T-helper 2 cell treated with Interferon-gamma antibody and Interleukin-4, amounts not matched to agents 5 μg/mL and 100 μg/mL, for 36 hours (primary cell): ENCODE measurements at places on chromosomes 6 and 20.

- no peak overlapping the region for H3K27ac ChIP-seq
- H3K4me3 ChIP-seq, result no peak overlapping the region
- H3K36me3 ChIP-seq, result no peaks in the 10 kb centered on the region
Measured at GRCh38 chr20:23308908-23309307, 41.7 kb upstream of the NXT1 start.

GRCh38 chr6:168992446-168993144 lies 261.1 kb downstream of the THBS2 start:
- no peaks in the 10 kb centered on the region for H3K27me3 ChIP-seq
- DNase-seq, result no peak
- H3K4me3 ChIP-seq, result no peak overlapping the region
- H3K36me3 ChIP-seq, result no peaks in the 10 kb centered on the region

DNA sequence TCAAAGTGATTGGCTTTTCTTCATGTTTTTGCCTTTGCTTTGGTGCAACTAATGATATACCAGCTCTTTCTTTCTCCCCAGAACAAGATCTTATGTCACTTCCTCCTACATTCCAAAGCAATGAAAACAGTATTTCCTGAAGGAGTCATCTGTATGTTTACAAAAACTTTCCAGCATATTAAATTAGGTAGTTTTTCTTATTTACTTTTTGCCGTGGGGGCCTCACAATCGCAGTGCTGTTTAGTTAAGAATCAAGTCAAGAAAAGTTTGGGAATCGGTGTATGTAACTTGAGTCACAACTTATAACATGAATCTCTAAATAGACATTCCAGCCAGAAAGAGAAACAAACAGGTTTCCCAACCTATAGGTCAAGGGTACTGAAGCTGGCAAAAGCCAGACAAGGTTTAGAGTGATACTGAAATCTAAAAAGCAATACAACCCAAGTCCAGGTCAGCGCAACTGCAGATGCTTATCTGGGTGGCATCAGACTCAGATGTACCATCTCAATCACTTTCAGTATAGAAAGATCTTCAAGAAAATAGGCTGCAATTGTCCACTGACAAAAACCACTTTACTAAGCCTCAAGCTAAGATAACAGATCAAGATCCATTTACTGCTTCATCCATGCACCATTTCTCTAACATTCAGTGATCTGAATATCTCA lies 63.6 kb downstream of the IPCEF1 start:
- no peak overlapping the region for H3K27ac ChIP-seq
- H3K36me3 ChIP-seq, result no peaks in the 10 kb centered on the region
- peaks cover 18% of the 10 kb centered on the region for H3K27me3 ChIP-seq
- no peak overlapping the region for H3K4me3 ChIP-seq
- no peak for DNase-seq
- H3K4me1 ChIP-seq, result no peaks in the 10 kb centered on the region

DNA sequence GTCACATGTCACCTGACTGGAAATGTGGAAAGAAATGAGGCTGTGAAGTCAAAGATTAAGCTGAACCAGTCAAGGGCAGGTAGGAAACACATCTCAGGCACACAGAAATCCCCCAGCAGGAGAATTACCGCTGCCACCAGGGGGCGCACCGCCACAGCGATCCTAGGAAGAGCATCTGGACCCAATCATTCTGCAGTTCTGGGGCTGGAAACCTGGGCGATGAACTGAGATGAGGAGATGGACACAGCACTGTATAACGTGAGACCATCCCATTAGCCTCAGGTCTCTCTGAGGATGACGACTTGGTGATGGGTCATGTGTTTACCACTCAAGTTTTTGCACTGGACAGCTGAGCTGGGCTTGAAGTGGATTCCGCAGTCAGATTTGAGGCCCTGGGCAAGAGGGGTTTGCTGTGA lies 6.5 kb upstream of the SLC24A3 start:
- H3K4me1 ChIP-seq, result no peaks in the 10 kb centered on the region
- peaks cover 18% of the 10 kb centered on the region for H3K27me3 ChIP-seq
- no peak overlapping the region for H3K4me3 ChIP-seq
- H3K36me3 ChIP-seq, result no peaks in the 10 kb centered on the region

DNA sequence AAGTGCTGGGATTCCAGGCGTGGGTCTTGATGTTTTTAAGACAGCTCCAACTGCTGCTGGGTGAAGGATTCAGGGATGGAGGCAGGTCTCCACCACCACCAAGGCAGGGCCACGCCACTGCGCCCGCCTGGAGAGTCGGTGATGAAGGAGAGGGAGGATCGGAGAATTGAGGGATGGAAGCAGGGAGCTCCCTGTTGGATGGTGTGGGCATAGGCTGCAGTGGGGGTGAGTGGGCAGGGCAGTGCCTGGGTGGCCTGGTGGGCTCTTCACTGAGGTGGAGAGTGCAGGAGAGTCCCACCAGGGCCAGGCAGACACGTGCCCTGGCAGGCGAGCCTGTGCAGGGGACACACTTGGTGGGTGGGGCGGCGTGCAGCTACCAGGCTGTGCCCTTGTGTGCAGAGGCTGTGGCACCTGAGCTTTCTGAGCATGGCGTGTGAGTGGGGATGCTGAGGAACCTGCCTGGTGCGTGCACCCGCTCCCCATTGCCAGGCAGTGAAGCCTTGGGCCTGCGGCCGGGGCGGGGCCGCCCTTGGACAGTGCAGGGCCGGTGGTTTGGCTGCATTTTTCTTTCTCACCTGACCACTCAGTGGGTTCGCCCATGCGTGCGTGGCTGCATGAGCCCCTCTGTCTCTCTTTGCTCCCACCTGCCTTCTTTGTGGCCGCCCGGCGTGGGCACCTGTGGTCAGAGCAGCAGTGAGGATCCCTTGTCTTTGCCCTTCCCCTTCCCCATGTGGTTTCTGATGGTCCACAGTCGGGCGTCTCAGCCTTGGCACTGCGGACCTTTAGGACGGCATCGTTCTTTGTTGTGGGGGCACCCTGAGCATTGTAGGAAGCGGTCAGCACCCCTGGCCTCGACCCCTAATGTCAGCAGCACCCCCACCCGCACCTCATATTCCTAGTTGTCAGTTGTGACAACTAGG lies 11.3 kb downstream of the RBM38 start:
- H3K4me3 ChIP-seq, result no peak overlapping the region
- DNase-seq, result no peak
- peak overlapping the region; percentile 68 for H3K27ac ChIP-seq
- H3K36me3 ChIP-seq, result peaks cover 61% of the 10 kb centered on the region
- peaks cover 36% of the 10 kb centered on the region for H3K4me1 ChIP-seq
- H3K27me3 ChIP-seq, result no peaks in the 10 kb centered on the region

GRCh38 chr6:134175532-134176263 lies 123.3 kb upstream of the SLC2A12 start:
- H3K27me3 ChIP-seq, result peaks cover 7% of the 10 kb centered on the region
- peak overlapping the region; percentile 86 for H3K4me3 ChIP-seq
- peak; percentile 61 for DNase-seq
- peaks cover 25% of the 10 kb centered on the region for H3K36me3 ChIP-seq
- peak overlapping the region; percentile 88 for H3K27ac ChIP-seq
- H3K4me1 ChIP-seq, result peaks cover 47% of the 10 kb centered on the region

- DNase-seq, result no peak
- no peaks in the 10 kb centered on the region for H3K36me3 ChIP-seq
- H3K27ac ChIP-seq, result no peak overlapping the region
- no peak overlapping the region for H3K4me3 ChIP-seq
- H3K4me1 ChIP-seq, result peaks cover 9% of the 10 kb centered on the region
- H3K27me3 ChIP-seq, result no peaks in the 10 kb centered on the region
Measured at GRCh38 chr20:47396762-47397476, 40.4 kb upstream of the ZMYND8 start.

DNA sequence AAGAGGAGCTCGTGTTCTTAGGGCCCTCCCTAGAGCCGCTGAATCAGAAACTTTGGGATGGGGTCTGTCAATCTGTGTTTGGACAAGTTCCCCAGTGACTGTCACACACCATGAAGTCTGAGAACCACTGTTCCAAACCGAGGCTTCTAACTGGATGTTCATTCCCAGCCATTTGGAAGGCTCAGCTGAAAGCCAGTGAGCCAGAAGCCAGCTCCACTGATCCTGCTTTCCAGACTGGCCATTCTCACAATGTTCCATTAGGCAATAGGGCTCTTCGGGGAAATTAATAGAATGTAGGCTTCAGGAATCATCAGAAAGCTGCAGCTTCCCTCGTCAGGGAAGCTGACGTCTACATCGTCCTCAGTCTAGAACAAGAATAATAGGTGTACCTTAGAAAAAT lies 90.8 kb upstream of the QKI start:
- no peak overlapping the region for H3K4me3 ChIP-seq
- H3K36me3 ChIP-seq, result no peaks in the 10 kb centered on the region
- no peak for DNase-seq

- H3K4me1 ChIP-seq, result peaks cover 19% of the 10 kb centered on the region
- no peak overlapping the region for H3K4me3 ChIP-seq
- H3K36me3 ChIP-seq, result no peaks in the 10 kb centered on the region
- H3K27ac ChIP-seq, result no peak overlapping the region
- DNase-seq, result no peak
Measured at GRCh38 chr6:169527306-169527705, 174.5 kb downstream of the WDR27 start.

DNA sequence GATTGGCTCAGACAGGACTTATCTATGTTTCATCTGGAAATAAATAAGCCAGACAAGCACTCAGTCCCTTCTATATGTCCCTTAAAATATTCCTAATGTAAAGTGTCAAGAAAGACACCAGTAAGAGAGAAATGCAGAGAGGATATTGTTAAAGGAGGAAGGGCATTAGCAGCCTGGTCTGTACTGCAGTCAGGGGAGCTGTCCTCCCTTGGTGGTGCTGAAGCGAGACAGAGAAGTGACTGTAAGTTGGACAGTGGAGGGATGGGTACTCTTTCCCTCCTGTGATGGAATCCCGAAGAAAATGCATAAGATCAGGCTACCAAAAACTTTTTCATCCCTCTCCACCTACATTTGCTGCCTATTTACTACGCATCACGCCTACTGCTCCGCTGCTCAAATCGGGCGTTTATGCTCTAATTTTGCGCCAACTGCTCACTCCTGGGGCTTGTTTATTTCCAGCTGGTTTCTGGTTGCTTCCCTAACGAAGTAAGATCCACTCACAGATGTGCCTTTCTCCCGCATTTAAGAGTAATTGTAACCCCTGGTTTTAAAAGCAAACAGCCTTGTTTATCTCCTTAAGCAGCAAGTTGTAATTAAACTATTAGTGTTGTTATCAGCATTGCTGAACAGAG lies 35.2 kb downstream of the PHACTR1 start:
- no peaks in the 10 kb centered on the region for H3K4me1 ChIP-seq
- H3K36me3 ChIP-seq, result no peaks in the 10 kb centered on the region
- no peak overlapping the region for H3K4me3 ChIP-seq
- DNase-seq, result peak; percentile 4
- H3K27me3 ChIP-seq, result peaks cover 22% of the 10 kb centered on the region

GRCh38 chr6:56019973-56020372 lies 144.6 kb upstream of the BMP5 start:
- no peaks in the 10 kb centered on the region for H3K4me1 ChIP-seq
- H3K4me3 ChIP-seq, result no peak overlapping the region
- no peak overlapping the region for H3K27ac ChIP-seq

DNA sequence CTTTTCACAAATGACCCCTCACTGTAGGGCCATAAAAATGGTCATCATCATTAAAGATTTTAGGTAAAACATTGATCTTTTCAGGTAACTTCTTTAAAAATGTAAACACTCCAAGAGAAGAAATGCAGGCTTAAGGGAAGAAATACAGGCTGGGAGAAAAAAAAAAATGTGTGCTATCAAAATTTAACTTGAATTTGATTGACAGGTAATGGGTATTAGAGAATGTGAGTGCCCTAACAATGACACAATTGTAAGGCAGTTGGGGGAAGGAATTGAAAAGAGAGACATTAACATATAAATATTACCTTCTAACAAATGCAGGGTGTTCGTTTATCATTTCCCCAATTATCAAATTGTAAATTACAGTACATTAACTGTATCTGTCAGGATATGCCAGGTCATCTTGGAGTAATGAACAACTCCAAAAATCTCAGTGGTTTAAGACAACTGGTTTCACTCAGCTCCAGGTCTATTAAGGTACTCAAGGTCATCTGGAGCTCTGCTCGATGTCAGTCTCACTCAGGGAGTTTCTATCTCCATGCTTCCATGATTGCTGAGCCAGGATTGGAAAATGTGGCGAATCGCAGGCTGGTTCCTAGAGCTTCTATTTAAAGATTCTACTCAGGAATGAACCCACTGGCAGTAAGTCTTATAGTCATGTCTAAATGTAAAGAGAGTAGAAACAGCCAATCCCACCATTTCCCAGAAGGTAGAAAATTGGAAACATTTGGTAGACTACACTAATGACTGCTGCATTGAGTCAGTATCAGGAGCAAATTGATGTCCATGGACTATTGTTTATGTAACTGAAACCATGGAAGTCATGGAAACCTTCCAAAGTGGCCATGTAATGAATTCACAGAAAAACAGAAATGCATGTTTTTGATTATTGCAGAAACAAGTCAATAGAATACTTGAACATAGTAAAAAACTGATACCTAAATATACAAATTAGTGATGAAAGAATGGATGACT lies 55.6 kb downstream of the FRK start:
- DNase-seq, result no peak
- no peak overlapping the region for H3K27ac ChIP-seq
- H3K27me3 ChIP-seq, result peaks cover 19% of the 10 kb centered on the region

GRCh38 chr6:142943711-142944123 lies 1.3 kb downstream of the HIVEP2 start:
- H3K27ac ChIP-seq, result peak overlapping the region; percentile 100
- peak; percentile 46 for DNase-seq
- no peaks in the 10 kb centered on the region for H3K27me3 ChIP-seq
- peaks cover 46% of the 10 kb centered on the region for H3K4me1 ChIP-seq
- peak overlapping the region; percentile 99 for H3K4me3 ChIP-seq

GRCh38 chr6:26555505-26556262 lies 17.5 kb downstream of the HMGN4 start:
- no peaks in the 10 kb centered on the region for H3K36me3 ChIP-seq
- peaks cover 16% of the 10 kb centered on the region for H3K4me1 ChIP-seq
- peak overlapping the region; percentile 68 for H3K27ac ChIP-seq
- H3K4me3 ChIP-seq, result peak overlapping the region; percentile 74
- DNase-seq, result no peak

DNA sequence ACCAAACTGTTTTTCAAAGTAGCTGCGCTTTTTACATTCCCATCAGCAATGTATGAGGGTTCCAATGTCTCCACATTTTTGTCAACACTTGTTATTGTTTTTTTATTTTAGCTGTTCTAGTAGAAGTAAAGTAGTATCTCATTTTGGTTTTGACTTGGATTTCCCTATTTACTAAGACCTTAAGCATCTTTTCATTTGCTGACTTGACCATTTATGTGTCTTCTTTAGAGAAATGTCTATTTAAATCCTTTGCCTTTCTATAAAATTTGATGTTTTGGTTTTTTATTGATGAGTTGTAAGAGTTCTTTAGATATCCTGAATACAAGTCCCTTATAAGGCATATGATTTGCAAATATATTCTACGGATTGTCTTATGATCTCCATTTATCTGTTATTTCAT lies 110.6 kb downstream of the CD164 start:
- H3K4me1 ChIP-seq, result no peaks in the 10 kb centered on the region
- H3K27me3 ChIP-seq, result peaks cover 4% of the 10 kb centered on the region
- H3K27ac ChIP-seq, result no peak overlapping the region

DNA sequence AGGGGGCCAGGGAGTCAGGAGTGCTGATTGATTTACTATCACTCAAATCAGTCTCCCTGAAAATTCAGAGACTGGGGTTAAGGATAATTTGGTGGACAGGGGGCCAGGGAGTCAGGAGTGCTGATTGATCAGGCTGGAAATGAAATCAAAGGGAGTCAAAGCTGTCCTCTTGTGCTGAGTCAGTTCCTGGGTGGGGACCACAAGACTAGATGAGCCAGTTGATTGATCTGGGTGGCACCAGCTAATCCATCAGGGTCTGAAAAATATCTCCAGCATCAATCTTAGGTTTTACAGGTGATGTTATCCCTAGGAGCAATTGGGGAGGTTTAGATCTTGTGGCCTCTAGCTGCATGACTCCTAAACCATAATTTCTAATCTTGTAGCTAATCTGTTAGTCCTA lies 6.1 kb upstream of the AFG1L start:
- H3K27ac ChIP-seq, result no peak overlapping the region
- no peak for DNase-seq
- H3K36me3 ChIP-seq, result no peaks in the 10 kb centered on the region
- no peak overlapping the region for H3K4me3 ChIP-seq
- peaks cover 6% of the 10 kb centered on the region for H3K27me3 ChIP-seq
